ENCODE measurements at places on chromosomes 7 and 10.

DNA sequence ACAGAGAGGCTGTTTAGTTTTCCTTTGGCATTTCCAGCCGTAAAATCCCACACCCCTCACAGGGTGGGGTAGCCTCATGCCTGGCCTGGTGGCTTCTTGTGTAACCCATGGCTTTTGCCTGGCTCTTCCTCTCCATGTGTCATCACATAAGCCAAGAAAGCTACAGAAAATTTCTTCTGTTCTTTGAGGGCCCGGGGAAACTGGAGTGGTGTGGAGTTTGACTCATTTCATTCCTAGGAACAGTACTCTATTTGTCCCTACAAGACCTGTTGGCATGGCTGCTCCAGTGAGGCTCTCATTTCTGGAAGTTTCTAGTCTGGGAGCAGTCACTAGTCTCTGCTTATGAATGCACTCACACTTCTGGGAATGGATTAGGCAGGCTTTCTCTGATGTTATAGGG is 523.9 kb downstream of the SUGCT start:
- H3K27me3 ChIP-seq = no peaks in the 10 kb centered on the region
- no peaks in the 10 kb centered on the region for H3K36me3 ChIP-seq
- no peak for DNase-seq
- H3K4me1 ChIP-seq = no peaks in the 10 kb centered on the region
- H3K4me3 ChIP-seq = no peak overlapping the region
- no peak overlapping the region for H3K27ac ChIP-seq

- no peak for DNase-seq
- H3K27ac ChIP-seq = no peak overlapping the region
- no peaks in the 10 kb centered on the region for H3K36me3 ChIP-seq
- no peaks in the 10 kb centered on the region for H3K4me1 ChIP-seq
- peaks cover 6% of the 10 kb centered on the region for H3K27me3 ChIP-seq
- H3K4me3 ChIP-seq = no peak overlapping the region
Measured at GRCh38 chr7:131945957-131946544, 389.6 kb upstream of the PODXL start.

DNA sequence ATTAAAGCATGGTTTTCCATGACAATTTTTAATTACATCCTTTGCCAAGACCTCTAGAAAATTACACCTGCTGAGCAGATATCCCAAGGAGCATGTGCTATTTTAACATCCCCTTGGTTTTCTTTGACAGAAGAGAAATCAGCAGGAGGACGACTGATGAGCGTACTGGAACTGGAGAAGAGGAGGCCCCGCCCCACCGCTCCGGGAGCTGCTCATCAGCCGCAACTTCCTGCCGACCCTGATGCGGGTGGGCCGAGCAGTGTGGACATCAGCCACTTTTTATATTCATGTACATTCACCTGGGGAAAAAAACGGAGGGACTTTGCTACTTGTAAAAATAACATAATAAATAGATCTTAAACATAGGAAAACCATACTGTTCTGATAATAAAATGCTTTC is 54.2 kb downstream of the CDC123 start:
- no peak overlapping the region for H3K4me3 ChIP-seq
- DNase-seq = no peak
- H3K4me1 ChIP-seq = no peaks in the 10 kb centered on the region
- no peaks in the 10 kb centered on the region for H3K27me3 ChIP-seq

- H3K27me3 ChIP-seq = no peaks in the 10 kb centered on the region
- no peaks in the 10 kb centered on the region for H3K36me3 ChIP-seq
- no peak for DNase-seq
- no peak overlapping the region for H3K4me3 ChIP-seq
Measured at GRCh38 chr7:16046041-16046440, 359.6 kb upstream of the MEOX2 start.

DNA sequence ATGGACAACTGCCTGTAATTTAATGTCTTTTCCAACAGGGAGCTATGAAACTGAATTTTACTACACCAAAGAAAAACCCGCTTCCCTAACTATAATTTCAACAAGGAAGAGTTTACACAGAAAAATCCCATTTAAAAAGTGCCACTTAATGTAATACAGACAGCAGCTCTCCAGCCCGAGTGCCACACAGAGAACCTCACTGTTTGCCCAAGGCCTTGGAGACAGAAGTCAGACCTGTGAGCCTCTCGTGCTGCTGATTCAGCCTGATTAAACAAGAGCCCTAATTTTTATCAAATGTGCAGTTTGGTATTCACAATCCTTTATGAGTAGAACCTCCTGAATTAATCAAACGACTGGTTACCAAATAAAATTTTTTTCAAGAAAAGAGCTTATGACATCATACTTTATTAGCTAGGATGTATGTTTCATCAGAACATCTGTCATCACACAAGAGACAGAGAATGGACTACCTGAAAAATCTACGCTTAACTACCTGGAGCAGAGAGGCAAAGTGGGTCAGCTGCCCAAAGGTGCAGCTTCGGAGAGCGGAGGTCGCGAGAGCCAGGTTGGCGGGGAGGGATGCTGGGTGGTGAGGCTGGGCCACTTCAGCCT is 543.6 kb downstream of the SDK1 start:
- H3K27me3 ChIP-seq = no peaks in the 10 kb centered on the region
- no peaks in the 10 kb centered on the region for H3K36me3 ChIP-seq
- H3K4me3 ChIP-seq = no peak overlapping the region

GRCh38 chr7:16067711-16068110 is 353.6 kb downstream of the CRPPA start:
- H3K36me3 ChIP-seq = no peaks in the 10 kb centered on the region
- no peak overlapping the region for H3K4me3 ChIP-seq
- no peak overlapping the region for H3K27ac ChIP-seq
- no peak for DNase-seq

DNA sequence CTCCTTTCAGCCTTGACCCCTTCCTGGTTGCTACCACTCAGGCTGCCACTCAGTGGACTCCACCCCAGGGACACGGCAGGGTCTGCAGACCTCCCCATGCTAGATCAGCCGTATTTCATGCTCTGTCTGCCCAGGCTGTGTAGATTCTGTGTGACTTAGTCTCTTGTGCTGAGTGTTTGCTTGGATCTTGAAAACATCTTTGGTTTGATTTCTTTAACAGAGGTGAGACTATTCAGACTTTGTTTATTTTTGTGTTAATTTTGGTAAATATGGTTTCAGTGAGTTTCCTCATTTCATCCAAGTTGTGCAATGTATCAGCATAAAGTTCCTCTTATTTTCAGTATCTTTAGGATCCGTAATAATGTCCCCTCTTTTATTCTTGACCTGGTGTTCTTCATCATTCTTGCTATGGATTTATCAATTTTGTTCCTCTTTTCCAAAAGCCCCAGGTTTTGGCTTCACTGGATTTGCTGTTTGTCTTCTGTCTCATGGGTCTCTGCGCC is 21.2 kb upstream of the PWWP2B start:
- DNase-seq = no peak
- peaks cover 8% of the 10 kb centered on the region for H3K4me1 ChIP-seq
- H3K4me3 ChIP-seq = no peak overlapping the region
- peaks cover 2% of the 10 kb centered on the region for H3K27me3 ChIP-seq
- H3K36me3 ChIP-seq = no peaks in the 10 kb centered on the region
- H3K27ac ChIP-seq = no peak overlapping the region

DNA sequence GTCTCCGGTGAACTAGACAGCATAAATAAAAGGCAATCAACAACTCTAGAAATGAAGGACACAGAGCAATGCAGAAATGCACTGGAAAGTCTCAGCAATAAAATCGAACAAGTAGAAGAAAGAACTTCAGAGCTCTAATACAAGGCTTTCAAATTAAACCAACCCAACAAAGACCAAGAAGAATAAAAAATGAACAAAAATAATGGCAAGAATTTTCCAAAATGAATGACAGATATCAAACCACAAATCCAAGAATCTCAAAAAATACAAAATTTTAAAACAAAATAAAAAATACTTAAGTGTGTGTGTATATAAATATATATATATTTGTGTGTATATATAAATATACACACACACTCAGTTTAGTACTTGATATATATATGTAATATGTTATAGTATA is 110.8 kb downstream of the IQUB start:
- no peak overlapping the region for H3K4me3 ChIP-seq
- H3K27me3 ChIP-seq = no peaks in the 10 kb centered on the region
- no peaks in the 10 kb centered on the region for H3K4me1 ChIP-seq
- H3K36me3 ChIP-seq = no peaks in the 10 kb centered on the region
- DNase-seq = no peak

DNA sequence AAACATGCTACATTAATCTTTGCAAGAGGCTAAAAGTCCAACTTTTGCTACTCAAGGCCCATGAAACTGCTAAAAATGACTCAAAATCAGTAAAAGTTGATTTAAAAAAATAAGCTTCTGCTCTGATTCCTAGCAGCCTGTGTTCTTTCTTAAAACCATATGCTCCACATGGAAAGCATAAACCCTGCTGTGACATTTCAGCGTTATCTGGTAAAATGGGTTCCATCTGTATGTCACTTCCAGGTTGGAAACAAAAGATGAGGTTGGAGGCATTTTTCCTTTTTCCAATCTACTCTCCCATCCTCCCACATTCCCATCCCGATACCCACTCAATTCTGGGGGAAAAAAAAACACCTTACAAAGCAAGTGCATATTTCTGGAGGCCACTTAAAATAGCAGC is 439.5 kb downstream of the NEBL start:
- no peak overlapping the region for H3K4me3 ChIP-seq
- DNase-seq = no peak
- no peaks in the 10 kb centered on the region for H3K27me3 ChIP-seq
- H3K27ac ChIP-seq = no peak overlapping the region

DNA sequence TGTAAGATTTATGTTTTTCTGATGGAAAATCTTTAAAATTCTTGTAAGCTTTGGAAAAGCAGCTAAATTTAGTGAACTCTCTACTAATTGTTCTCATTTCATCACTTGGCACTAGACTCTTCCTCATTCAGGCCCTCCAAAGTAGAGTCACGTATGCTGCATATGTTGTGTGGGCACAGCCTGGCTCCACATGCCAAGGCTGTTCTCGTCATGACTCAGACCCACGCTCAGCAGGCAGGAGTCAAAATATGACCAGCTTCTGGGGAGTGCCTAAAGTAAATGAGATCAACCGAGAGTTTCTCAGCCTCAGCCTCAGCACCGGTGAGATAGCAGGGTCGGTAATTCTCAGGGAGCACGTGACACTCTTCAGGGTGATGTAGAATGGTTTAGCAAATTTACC is 1672.9 kb downstream of the REEP3 start:
- H3K4me1 ChIP-seq = no peaks in the 10 kb centered on the region
- no peaks in the 10 kb centered on the region for H3K36me3 ChIP-seq
- H3K27me3 ChIP-seq = no peaks in the 10 kb centered on the region

DNA sequence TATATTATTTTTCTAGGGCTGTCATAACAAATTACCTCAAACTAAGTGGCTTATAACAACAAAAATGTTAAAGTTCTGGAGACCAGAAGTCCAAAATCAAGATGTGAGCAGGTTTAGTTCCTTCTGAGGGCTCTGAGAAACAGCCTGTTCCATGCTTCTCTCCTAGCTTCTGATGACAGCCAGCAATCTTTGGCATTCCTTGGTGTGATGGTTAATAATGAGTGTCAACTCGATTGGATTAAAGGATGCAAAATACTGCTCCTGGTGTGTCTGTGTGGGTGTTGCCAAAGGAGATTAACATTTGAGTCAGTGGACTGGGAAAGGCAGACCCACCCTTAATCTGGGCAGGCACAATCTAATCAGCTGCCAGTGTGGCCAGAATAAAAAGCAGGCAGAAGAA is 26.3 kb upstream of the TNKS2 start:
- no peak overlapping the region for H3K4me3 ChIP-seq
- H3K36me3 ChIP-seq = no peaks in the 10 kb centered on the region
- no peak for DNase-seq

GRCh38 chr10:10758306-10758705 is 259.4 kb upstream of the CELF2 start:
- no peak for DNase-seq
- H3K27ac ChIP-seq = no peak overlapping the region
- no peak overlapping the region for H3K4me3 ChIP-seq
- no peaks in the 10 kb centered on the region for H3K4me1 ChIP-seq

DNA sequence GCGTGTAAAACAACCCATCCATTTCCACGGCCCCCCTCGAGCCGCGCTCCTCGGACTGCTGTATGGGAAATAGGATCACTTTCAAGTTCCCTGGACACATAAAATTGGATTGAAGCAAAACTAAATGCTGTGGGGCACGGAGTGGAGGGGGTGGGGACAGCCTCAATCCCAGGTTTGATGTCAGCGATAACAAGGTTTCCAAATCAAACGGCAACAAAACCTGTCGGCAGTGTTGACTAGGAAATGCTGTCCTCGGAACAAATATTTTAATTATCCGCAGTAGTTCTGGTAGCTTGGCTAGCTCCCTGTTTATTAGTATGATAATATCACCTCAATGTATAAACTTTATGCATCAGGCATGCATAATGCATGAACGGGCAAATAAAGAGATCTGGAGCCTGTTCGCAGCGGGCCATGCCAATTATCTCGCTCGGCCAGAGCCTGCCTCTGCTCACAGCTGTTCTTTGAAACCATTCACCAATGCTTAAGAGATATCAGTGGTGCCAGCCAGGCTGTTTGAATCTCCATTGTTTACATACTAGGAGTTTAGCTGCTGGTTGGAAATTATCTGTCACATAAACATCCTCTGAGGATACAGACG is 161.1 kb downstream of the PAXIP1 start:
- no peak for DNase-seq
- no peak overlapping the region for H3K27ac ChIP-seq
- no peaks in the 10 kb centered on the region for H3K36me3 ChIP-seq

- no peaks in the 10 kb centered on the region for H3K4me1 ChIP-seq
- peaks cover 24% of the 10 kb centered on the region for H3K27me3 ChIP-seq
- H3K4me3 ChIP-seq = no peak overlapping the region
- no peak overlapping the region for H3K27ac ChIP-seq
Measured at GRCh38 chr10:77692782-77693181, 55.2 kb upstream of the KCNMA1 start.

GRCh38 chr10:75403144-75403938 is 1.8 kb upstream of the ZNF503 start:
- H3K4me1 ChIP-seq = peaks cover 38% of the 10 kb centered on the region
- peaks cover 71% of the 10 kb centered on the region for H3K27me3 ChIP-seq
- DNase-seq = no peak
- H3K36me3 ChIP-seq = peaks cover 3% of the 10 kb centered on the region

DNA sequence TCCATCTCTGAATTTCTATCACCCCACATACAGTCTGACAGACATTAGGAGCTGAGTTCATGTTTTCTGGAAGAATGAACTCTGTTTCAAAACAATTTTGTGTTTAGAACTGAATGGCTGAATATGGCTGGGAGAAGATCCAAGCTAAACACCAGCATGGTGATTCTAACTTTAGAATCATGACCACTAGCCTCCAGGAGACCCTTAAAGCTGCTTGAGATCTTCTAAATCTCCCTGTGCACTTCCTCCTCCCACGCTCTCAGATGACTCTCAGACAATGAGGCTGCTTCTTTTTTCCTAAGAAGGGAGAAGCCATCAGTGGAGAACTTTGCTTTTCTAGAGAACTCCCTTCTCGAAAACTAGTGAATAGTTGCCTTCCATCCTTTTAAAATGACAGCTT is 711.2 kb downstream of the GRID1 start:
- H3K4me1 ChIP-seq = no peaks in the 10 kb centered on the region
- H3K4me3 ChIP-seq = no peak overlapping the region
- H3K27me3 ChIP-seq = no peaks in the 10 kb centered on the region
- H3K27ac ChIP-seq = no peak overlapping the region
- H3K36me3 ChIP-seq = no peaks in the 10 kb centered on the region
- DNase-seq = no peak
